ENCODE measurements at places on chromosomes 5 and 9.

GRCh38 chr5:54013556-54014194, 296.7 kb downstream of the ARL15 start:
- no peak for DNase-seq

DNA sequence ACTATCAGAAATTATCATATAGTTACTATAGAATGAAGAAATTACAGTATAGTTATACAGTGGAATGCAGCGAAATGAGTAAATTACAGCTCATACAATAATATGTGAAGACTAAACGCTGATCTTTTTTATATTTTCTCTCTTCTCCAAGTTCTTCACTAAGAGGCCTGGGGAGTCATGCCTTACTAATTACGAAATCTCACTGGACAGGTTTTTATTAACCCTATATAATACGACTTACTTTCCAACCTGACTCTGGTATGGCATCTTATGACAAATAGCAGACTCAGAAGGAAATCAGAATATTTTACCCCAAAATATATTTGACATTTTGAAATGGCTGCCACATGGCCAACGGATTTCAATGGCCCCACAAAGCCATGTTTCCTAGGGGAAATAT, 9.1 kb downstream of the CARNMT1 start:
- no peak for DNase-seq

DNA sequence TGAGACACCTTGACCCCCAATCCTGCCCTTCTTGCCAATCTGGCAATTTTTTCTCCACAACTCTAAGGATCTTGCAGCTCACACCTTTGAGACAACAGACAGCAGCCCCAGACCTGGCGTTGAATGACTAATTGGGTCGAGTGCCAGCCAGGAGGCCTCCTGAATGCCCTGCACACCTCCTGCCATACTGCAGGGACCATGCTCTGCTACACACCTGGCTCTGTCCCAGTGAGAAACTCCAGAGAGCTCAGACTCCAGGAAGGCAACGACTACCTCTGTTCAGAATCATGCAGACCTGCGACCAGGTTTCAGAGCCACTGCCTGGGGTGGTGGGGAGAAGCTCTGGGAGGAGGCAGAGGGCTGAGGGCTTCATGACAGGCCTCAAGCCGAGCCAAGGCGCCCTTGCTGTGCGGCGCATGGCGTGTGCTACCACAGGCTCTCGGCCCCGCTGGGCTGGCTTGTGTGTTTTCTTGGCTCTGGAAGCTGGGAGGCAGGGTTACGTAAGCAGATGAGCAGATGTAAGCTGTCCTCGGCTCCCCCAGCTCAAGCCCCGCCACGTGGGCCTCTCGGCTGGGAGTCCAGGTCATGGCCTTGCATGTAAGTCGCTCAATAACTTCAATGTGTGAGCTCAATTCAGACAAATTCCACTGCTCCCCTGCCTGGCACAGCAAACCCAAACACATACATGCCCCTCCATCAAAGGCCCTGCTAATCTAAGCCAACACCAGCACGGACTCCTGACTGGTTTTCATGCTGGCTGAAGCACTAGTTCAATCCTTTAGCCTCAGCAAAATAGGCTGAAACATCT, 27.5 kb downstream of the B4GALT1 start:
- no peak for DNase-seq

DNA sequence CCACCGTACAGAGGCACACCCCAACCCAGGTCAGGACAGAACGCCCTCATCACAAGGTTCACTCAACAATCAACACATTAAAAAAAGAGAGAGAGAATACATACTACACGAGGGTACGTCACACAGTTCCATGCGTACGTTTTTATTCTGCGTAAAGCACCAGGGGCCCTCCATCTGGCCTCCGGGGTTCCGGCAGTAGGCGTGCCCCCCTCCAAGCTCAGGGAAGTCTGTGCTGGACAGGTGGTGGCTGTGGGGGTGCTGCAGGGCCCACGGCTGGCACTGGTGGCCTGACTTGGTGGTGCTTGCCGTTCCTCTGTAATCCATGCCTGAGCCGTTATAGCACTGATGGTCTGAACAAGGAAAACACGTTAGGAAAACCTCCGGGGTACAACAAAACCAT, 219.2 kb downstream of the ROR2 start:
- no peak for DNase-seq

GRCh38 chr5:131640043-131640856, 5.2 kb upstream of the RAPGEF6 start:
- DNase-seq, result no peak

DNA sequence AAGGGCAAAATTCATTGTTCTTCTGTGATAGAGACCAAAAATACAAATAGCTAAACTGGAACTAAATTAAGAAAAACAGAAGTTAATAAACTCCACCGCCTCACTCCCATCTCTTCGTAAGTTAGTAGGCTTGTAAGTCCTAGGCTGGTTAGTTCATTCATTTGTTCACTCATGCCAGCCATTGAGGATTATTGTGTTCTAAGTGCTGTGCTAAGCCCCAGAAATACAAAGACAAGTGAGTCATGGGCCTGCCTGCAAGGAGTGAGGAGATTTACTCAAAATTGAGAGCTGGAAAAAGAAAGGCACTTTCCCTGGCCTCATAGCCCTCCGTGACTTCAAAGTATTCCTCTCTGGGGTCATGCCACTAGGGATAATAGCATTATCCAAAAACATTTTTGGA, 8.5 kb downstream of the DOCK8 start:
- DNase-seq, result no peak

DNA sequence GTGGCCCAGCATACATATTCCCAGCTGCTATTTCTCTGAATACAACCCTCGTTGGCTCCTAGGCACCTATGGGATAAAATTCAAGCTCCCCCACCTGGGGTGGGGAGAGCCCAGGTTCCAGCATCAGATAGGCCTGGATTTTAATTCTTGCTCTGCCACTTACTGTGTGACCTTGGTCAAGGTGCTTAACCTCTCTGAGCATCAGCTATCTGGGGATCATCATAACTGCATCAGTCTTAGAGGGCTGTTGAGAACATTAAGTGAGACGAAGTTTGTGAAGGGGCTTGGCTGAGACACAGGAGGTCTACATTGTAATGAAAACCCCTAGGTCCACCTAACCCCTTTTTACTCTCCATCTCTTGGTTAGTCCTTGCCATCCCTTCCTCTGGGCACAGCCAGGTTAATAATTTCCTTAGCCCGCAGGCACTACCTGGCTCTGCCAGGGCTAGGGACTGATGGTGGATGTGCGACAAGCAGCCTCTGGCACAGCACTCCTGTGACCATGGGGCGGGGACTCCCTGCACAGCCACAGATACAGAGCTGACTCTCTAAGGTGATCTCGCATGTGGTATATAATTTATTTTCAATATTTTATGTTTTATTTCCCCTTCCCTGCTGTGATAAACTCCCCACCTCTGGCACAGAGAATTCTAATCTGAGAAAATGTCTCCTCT, 68.7 kb downstream of the CRB2 start:
- DNase-seq, result no peak

- DNase-seq, result no peak
These were observed 67.8 kb downstream of the LHX2 start for GRCh38 chr9:124079176-124079925.

- no peak for DNase-seq
These were observed 149.8 kb upstream of the SLC28A3 start for GRCh38 chr9:84490206-84490841.

DNA sequence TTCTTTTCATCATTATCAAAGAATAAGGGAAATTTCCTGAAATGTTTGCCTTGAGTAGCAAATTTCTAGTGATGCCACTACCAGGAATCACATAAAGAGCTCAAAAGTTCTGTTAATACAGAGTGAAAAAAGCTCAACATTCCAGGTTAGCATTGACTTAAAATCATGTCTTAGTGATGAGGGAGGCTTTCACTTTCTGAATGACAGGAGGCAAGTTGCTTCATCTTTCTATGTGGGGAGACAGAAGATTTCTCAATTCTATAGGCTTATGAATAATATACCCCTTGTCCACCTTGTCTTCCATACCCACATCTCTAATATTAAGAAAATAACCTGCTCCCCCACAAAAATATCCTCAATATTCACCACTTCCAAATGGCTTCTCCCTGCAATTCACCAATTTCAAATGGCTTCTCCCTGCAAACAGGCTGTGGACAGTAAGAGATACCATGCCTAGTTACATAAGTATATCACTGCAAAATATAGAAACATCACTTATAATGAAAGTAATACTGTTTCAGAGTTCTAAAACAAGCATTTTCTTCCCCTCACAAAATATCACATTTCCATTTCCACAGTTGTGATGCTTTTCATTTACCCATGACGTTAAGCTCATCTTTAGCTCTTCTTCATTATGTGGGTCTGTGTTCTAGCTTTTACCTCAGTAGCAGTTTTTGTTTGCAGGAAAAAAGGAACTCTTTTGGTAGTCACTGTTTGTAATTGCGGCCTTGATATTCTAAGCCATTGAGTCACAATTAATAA, 2.2 kb upstream of the JAK2 start:
- no peak for DNase-seq

- DNase-seq, result no peak
These were observed 25.7 kb upstream of the CHD1 start for GRCh38 chr5:98954392-98955028.

DNA sequence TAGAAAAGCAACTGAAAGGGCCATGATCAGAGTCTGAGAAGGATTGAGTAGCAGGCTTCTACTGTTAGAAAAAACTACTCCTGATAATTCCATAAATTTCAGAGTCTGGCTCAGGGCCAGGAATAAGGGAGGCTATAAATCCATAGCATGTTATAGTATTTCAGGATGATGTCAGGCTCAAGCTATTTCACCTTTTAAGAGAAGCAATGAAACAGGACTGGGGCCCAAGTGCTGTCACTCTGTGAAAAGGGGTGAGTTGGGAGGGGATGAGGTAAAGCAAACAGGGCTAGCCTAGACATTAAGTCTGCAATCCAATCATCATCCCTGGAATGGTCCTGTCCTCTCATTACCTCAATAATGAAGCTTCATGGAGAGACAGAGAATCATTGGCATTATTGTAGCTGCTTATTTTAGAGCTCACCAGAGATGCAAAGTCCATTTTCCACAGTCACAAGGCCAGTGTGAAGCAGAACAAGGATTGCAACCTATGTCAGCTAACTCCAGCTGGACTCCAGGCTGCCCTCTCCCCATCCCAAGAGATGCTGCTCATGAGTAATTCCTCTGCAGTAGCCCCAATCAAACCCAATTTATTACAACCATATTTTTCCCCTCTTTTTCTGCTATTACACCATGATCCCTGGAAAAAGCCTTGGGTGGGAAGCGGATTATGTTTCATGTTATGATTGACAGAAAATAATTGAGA, 56.0 kb downstream of the PAPPA start:
- no peak for DNase-seq

GRCh38 chr5:61450493-61451279, 118.6 kb downstream of the ZSWIM6 start:
- peak; percentile 57 for DNase-seq

GRCh38 chr5:66891184-66891925, 295.2 kb downstream of the MAST4 start:
- DNase-seq, result no peak

- DNase-seq, result no peak
These were observed 133.7 kb upstream of the EPB41L4A start for GRCh38 chr5:112552791-112553190.

DNA sequence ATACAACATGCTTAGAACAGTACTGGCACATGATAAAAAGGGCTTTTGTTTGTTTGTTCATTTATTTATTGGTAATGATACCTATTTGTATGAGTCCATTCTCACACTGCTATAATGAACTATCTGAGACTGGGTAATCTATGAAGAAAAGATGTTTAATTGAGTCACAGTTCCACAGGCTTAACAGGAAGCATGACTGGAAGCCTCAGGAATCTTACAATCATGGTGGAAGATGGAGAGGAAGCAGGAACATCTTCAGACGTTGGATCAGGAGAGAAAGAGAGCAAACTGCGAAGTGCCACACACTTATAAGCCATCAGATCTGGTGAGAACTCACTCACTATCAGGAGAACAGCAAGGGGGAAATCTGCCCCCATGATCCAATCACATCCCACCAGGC, 847.7 kb downstream of the CDH18 start:
- DNase-seq, result no peak

GRCh38 chr5:151345808-151346478, 1.4 kb downstream of the SLC36A2 start:
- DNase-seq, result no peak

- peak; percentile 45 for DNase-seq
These were observed 85.9 kb downstream of the SETX start for GRCh38 chr9:132268725-132269352.

DNA sequence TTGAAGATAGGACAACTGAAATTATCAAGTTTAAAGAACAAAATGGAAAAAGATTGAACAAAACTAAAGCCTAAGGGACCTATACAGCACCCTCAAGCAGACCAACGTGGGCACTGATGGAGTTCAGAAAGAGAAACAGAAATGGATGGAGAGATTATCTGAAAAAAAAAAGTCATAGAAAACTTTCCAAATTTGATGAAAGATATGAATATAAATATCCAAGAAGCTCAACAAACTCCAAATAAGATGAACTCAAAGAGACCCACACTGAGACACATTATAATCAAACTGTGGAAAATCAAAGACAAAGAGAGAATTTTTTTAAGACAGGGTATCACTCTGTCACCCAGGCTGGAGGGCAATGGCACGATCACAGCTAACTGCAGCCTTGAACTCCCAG, 128.6 kb upstream of the PUM3 start:
- DNase-seq, result no peak

DNA sequence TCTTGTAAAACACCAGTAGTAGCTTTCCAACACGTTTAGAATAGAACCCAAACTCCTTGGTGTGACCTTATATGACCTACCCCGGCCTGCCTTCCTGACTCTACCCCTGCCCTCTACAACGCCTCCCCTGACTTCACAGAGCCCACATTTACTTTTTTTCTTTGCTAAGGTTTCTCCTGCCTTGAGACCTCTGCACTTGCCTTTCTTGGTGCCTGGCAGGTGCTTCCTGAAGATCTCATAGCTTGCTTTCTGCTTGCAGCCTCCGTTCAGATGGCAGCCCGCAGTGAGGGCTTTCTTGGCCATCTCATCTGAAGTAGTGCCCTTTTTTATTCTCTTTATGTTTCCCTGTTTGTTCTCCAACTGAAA, 24.3 kb downstream of the NUP214 start:
- no peak for DNase-seq

- DNase-seq, result no peak
These were observed 4.3 kb upstream of the HAPLN1 start for GRCh38 chr5:83724935-83725334.

DNA sequence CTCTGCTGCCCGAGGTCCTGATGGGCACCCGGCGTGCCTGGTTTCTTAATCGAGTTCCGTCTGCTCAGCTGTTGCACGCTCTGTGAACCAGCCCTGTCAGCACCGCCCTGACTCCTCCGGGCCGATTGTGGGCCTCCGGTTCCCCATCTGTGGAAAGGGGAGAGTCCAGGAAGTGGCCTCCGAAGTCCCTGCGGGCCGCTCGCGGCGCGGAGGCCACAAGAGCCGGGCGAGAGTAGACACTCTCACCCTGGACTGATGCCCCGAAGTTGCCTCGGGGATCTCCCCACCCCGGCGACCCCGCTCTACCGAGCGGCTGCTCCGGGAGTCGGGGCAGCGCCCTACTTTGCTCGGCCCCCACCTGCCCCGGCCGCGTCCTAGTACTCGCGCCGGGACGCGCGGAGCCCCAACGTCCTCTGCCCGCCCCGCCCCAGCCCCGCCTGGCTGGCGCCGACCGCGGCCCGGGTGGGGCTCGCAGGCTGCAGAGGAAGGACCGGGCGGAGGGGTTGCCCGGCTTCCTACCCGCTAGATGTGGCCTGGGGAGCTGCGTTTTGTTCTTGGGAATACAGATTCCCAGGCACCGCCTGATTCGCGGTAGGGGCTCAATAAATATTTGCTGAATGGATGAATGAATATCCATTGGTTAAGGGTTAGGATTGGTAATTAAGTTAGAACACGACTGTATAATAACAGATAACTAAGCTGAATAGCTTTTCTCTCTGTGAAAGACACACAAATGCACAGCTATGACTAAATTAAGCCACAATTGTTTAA, 935 bp upstream of the ZNF367 start:
- DNase-seq, result peak; percentile 19

GRCh38 chr5:166370928-166371690, 1920.3 kb upstream of the WWC1 start:
- DNase-seq, result no peak

Measured in DMS79 (cell line).